Stimulated activated CD4-positive, alpha-beta T cell treated with anti-CD3 and anti-CD28 coated beads, TNF-alpha, amount 100 ng/mL, for 48 hours (primary cell): ENCODE measurements at places on chromosomes 3 and 15.

DNA sequence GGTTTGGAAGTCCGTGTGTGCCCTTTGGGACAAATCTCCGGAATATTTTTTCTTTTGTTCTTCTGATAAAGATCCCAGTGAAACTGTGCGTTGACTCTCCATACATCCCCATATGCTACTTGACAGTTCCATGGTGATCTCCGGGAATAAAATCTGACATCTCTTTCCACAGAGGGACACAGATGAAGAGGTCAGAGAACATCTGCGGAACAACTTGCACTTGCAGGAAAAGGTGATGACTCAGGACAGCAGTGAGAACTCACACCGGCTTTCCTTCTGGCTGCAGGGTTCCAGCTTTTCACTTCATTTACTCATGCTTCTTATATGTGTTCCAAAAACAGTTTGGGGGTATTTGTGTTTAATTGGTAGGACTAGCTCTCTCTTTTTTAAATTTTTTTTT lies 157.5 kb upstream of the CHRM5 start:
- no peak for DNase-seq

DNA sequence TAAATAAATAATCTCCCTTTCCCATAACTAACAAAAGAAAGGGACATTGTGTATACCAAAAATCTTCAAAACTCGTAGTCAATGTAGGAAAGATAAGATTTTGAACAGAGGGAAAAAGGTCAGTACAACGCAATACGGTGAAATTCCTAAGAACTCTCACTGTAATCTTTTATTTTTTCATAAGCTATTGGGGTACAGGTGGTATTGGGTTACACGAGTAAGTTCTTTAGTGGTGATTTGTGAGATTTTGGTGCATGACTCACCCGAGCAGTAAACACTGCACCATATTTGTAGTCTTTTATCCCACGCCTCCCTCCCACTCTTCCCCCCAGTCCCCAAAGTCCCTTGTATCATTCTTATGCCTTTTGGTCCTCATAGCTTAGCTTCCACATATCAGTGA lies 718.0 kb downstream of the TBL1XR1 start:
- no peak for DNase-seq

DNA sequence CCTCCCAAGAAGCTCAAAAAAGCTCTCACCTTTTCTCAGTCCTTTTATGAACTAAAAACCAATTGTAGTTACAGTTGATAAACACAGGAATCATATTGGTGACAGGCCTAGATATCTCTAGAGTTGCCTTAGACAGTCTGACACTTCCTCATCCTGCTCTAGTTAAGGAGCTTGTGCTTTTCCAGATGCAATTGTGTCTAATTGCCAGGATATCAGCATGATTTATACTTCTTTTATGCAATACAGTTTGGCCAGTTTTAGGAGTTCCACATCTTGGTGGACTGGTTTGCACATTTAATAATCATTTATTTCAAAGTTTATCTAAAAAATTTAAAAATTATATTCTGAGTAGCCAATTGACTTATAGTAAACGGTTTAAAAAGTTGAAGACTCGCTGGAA lies 95.7 kb downstream of the DUT start:
- DNase-seq: no peak

- DNase-seq: no peak
Observed at GRCh38 chr3:86152620-86153019, 838.3 kb downstream of the VGLL3 start.

DNA sequence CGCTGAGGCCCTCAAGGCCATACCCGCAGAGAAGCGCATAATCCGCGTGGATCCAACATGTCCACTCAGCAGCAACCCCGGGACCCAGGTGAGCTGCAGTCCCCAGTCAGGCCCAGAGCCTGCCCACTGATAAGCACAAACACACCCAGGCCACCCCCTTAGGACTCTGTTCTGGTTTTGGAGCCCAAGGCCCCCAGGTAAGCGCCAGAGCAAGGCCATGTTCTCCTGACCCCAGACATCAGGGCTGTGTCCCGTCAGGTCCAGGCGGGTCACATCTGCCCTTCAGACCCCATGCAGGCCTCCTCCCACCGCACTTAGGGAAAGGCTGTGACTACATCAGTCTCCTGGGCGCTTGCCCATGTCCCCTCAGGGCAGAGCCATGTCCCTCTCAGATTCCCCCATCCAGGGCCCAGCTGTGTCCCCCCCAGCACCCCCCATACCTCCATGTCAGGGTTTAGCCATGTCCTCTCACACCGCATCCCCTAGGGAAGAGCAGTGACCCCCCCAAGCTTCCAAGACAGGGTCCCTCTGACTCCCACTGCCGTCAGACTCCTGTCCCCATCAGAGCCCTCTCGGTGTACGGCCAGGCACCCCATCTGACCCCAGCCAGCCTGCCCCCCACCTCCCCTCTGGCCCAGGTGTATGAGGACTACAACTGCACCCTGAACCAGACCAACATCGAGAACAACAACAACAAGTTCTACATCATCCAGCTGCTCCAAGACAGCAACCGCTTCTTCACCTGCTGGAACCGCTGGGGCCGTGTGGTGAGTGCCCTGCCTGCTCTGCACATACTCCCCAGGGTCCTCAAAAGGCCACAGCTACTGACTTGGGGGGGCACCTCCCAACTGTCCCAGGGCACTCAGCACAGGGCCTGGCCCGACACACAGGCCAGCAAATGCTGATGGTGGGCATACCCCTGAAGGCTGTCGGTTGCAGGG lies 1.6 kb downstream of the PARP3 start:
- no peak for DNase-seq

DNA sequence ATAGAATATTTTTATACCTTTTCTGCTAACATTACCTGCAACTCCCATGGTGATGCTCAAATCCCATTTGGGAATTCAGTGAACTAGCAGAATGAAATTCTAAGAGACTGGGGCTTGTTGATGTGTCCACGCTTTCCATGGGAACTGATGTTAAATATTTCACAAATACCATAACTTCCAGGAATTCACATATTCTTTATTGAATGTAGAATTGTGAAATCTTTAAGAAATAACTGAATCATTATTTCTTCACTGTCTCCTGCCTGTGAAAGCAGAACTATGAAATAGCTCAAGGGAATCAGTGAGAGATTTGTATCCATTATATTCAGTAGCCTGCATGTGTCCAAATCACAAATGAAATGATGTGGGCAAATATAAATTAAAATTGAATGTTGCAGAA lies 130.8 kb downstream of the SERPINI1 start:
- no peak for DNase-seq

DNA sequence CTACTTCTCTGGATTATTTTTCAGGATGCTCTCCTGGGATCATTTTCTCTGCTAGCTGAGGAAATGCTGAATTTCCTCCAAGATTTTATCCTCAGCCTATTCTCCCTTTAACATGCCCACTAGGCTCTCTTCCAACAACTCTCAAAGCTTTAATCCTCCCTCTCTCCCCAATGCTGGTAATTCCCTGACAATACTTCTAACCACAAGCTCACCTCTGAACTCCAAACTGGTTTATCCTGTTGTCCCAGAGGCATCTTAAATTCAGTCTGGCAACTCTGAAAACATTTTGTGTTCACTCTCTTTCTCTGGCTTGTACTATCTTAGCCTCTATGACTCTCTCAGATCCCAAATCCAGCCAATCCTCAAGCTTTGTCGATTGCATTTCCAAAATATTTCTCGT lies 490.3 kb downstream of the MECOM start:
- no peak for DNase-seq

DNA sequence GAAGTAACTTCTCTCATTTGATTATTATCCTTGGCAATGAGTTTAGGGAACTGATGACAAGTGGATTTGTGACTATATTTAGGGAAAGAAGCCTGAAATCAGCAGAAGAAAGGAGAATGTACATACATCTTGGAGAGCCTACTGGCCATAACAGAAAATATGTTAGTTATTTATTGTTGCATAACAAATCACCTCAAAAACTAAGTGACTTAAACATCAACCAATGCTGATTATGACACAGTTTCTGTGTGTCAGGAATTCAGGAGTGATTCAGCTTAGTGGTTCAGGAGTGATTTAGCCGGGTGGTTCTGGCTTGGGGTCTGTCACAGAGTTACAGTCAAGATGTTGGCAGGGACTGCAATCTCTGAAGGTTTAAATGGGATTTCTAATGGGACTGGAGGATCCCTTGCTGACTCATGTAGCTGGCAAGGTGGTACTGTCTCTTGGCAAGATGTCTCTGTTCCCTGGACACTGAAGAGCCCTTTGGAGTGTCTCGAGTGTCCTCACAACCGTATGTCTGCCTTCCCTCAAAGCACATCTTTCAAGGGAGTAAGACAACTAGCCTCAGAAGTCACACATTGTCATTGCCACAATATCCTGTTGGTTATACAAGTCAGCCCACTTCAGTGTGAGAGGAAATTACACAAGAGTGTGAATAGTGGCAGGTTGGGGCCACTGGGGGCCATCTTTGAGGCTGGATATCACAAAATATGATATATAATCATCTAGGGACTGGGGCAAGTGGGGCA lies 248.9 kb downstream of the SV2B start:
- DNase-seq: no peak

DNA sequence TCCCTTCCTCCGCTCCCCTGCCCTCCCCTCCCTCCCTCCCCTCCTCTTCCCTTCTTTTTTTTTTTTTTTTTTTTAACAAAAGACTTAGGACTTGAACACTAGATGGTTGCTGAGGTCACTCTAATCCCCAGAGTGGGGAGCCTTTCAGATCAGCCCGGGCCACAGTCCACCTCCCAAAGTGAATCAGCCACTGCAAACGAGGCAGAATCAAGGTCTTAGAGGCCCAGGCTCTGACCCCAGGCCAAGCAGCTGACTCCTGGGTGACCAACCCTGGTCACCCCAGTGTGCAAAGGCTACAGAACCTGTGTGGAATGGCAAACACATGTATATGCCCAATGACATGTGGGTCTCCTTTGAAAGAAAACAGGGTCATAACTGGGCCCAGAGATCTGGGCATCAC lies 18.3 kb upstream of the EHD4 start:
- DNase-seq: no peak

- DNase-seq: no peak
Observed at GRCh38 chr3:40152482-40153133, 156.9 kb upstream of the EIF1B start.

DNA sequence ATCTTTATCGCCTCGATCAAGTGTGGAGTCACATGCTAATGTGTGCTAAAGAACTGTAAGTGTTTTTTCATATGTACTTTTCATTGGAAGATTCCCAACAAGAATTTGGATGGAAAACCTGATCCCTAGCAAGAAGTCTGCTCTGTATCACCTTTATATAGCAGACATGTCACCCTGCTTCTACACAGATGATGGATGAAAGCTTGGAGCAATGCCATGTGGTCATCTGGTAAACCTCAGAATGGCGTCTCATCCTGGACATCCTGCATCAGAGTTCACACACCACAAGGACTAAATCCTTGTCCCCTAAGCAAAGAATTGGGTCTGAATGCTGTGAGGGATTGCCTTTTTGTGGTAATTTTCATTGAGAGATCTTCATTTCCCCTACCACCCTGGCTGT lies 42.1 kb upstream of the CTDSPL start:
- no peak for DNase-seq

- no peak for DNase-seq
Observed at GRCh38 chr3:31369637-31370379, 162.9 kb upstream of the STT3B start.

DNA sequence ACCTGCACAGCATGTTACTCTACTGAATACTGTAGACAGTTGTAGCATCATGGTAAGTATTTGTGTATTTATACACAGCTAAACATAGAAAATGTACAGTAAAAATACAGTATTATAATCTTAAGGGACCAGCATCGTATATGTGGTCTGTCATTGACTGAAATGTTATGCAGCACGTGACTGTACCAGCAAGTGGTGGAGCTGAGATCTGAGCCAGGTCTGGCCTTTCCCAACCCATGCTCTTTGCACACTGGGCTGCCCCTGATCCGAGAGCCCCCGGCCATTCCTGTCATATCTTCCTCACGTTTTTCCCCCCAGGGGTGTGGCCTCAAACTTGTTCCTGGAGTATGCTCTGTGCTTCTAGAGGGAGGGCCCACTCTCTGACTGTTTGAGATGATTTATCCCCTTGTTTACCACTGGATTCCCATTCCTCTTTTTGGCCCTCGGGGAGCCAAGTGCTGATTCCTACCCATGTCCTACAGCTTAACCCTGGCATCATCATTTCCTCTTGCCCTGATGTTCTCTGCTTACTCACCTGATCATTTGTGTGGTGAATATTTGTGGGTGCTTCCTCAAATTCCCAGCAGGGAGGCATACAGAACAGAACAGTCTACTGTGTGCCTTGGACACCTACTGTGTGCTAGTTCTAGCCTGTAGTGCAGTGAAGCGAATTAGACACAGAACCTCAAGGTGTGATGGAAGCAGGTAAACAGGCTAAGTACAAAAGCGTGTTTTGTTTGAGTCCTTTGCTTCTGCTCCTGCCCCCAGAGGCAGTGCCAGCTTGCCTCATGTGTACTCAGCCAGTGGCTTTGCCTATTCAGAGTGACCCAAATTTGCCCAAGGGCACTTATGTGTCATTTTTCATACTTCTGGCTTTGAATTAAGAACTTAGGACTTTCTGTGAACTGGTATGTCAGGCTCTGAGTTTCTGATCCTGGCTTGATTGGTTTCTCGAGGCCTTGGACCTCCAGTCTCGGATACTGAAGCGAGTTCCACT lies 21.0 kb downstream of the CSRNP1 start:
- no peak for DNase-seq

DNA sequence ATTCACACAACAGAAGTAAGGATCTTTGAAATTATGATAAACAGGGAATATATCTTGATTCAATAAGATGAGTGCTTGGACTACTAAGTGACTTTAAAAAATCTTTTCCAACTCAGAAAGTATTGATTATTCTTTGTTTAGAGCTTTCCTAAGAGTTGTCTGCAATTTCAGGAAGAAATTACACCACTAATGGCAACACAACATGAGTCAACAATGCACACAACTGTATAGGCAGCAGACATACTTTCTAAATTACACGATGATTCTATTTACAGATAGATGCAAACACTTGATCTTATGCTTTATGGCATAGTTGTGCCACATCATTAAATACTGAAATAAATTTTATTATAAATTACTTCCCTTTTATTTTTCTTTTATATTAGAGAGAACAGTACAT lies 4.4 kb downstream of the NAA50 start:
- no peak for DNase-seq

DNA sequence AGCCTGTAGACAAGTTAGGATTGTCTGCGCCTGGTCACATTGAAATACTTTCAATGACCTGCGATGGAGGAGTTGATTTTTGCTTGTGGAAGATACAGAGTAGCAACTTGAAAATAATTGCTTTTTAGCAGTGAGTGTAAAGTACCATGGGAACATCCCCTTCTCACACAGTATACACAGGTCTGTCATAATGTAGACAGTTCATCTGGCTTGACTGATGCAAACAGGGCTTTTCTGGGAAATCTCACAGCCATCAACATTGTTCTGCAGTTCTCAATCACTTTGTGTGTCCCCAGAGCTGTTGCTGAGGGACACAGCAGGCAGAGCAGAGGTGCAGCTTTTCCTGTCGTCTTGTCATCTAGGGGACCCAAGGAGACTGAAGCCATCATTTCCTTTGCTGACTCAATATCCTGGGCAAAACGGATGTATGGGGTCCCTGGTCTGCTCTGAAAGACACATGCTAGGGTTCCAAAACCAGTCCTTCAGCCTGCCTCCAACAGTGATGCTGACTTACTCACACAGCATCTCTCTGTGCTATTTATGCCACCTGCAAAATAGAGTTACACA lies 5.3 kb upstream of the REC114 start:
- DNase-seq: no peak
